ENCODE measurements at places on chromosomes 5 and 9.

GRCh38 chr9:96029722-96030530 lies 154.4 kb downstream of the ERCC6L2 start:
- DNase-seq = no peak

DNA sequence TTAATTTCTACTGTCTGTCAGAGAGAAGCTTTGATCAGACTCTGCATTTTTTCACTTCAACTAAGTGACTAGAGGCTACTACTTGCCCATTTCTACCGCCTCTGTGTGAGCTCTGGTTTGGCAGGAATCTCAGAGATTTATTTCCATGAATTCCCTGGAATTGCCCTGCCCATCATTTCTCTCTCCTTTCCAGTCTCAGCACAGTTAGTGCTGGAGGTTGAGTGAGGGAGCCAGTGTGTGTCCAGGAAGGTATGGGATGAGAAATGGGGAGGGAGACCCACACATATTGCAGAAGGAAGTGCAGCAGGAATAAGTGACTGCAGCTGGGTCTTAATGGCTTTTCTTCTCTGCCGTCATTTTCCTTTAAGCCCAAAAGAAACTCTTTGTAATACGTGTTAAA lies 443.1 kb upstream of the ZNF462 start:
- DNase-seq = no peak

DNA sequence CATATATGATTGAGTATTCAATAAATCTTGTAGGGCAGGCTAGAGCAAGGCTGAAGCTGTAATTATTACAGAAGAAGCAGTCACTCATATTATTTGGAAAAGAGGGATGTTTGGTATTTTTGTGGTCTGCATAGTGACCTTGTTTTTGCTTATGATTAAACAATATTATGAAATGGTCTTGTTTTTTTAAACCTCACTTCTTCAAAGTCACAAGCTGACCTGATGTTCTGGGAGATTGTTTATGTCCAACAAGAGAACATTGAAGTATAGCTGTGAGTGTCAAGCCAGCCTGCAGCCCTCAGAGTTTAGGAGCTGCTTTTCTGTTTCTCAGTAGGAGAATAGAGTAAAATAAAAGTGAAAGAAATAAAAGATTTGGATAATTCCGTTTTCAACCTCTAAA lies 342.2 kb downstream of the LRRC70 start:
- DNase-seq = no peak

- no peak for DNase-seq
These were observed 67.4 kb upstream of the SHB start for GRCh38 chr9:38136386-38136785.

DNA sequence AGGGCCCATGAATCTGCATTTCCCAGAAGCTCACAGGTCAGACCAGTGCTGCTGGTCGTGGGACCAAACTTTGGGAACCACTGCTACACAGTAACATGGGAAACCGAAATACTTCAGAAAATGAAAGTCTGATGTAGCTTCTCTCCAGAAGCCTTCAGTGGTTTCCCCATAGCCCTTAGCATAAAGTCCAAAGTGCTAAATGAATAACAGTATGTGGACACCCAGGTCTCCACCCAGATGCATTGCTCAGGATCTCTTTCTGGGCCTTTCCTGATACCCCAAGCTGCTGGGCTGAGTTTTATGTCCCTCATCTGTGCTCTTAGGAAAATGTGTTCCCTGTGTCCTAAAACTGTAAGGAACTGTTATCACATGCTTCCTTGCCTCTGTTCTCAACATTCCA lies 100.4 kb downstream of the NFIB start:
- DNase-seq = no peak

- DNase-seq = no peak
These were observed 22.4 kb downstream of the UTP15 start for GRCh38 chr5:73587923-73588322.

GRCh38 chr5:145407300-145408047 lies 427.7 kb downstream of the PRELID2 start:
- DNase-seq = no peak

- DNase-seq = no peak
These were observed 210.9 kb downstream of the HSPA4 start for GRCh38 chr5:133262690-133263089.

- no peak for DNase-seq
These were observed 289.9 kb downstream of the DMAC1 start for GRCh38 chr9:7509576-7510145.

All from activated CD8-positive, alpha-beta T cell treated with anti-CD3 and anti-CD28 coated beads for 36 hours (primary cell).